ENCODE measurements at places on chromosomes 13 and 19.
A peak's percentile ranks its signal among the peaks of the same experiment; 100 is the strongest.

- DNase-seq, result no peak
Measured at GRCh38 chr13:96034662-96035061, 18.5 kb downstream of the UGGT2 start.

DNA sequence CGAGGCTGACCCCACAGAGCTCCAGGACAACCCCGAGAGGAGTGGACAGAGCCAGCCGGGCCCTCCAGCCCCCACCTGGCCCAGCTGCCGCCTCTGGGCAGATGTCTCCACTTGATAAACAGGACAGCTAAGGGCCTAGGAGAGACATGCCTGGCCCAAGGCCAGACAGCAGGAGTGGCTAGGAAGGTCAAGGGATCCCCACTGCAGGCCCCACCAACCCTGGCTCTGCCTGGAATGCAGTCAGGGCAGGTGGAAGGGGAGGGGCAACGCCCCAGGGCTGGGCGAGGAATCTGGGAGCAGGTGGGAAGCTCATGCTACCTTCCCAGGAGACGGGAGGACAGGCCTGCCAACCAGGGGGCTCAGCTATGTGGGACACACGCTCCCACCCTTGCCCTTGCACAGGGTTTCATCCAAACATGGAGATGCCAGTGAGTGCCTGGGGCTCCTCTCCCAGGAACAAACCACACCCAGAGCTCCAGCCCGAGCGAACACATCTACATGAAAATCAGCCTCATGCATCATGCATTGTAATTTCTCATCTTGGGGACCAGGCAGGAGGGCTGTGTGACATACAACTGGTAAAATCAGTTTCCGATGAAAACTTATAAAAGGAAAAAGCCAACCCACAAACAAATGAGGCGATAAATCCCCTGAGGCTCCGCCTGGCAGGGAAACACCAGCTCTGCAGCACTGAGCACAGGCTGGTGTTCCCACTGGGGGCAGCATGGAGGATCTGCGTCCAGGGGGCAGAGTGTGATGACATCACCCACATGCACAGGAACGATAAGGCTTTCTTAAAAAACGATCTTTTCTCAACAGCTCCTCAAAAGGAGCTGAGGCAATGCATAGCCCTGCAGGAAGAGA is 25.0 kb downstream of the SH3GL1 start:
- DNase-seq, result peak; percentile 41

DNA sequence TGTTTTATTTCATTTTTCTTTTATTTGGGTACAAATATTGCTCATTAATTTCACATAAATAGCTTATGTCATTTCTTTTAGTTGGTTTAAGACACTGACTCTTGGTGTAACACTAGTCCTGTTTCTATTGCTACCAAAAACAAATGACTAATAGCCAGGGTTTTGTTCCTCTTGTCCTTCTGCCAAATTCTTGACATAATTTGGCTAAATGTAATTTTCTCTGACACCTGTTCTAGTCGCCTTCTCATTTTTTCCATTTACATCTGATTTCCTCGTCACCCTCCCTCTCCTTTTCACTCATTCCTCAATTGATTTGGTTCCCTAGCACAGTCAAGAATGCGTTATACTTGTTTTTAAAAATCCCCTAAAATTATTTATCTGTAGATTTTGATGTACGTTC is 1718.7 kb downstream of the EFNB2 start:
- DNase-seq, result no peak

- DNase-seq, result no peak
Measured at GRCh38 chr13:73954808-73955207, 179.4 kb downstream of the KLF12 start.

- DNase-seq, result peak; percentile 54
Measured at GRCh38 chr19:38303517-38304351, at the start of gene C19orf33. Gene C19orf33 (plus strand): TSS chr19:38304251. CDS start chr19:38304262, 11 bp downstream.

All from RCC 7860 (cell line).